ENCODE measurements at places on chromosomes 7 and 10. TPM values are rescaled to one million over a fixed set of nuclear protein-coding genes. Genes with fewer than 3 reads are reported as not detected.

Gene NKX6-2
- 0.06 TPM for total RNA-seq

Gene ANKRD1
- total RNA-seq, result 1.3 TPM

Gene SKIDA1
- 7.5 TPM for total RNA-seq

Gene SCIN
- 110 TPM for total RNA-seq

Gene GRM3
- total RNA-seq, result 0.18 TPM

Gene TMEM213
- 43.8 TPM for total RNA-seq

Gene GGCT
- total RNA-seq, result 23.9 TPM

Gene TRIL
- 110 TPM for total RNA-seq

Gene CYP2E1
- 1.4 TPM for total RNA-seq

Gene COA1
- total RNA-seq, result 75.8 TPM

Gene IL15RA
- 3.7 TPM for total RNA-seq

Gene ACSL5
- 7.0 TPM for total RNA-seq

Gene NUB1
- total RNA-seq, result 37.1 TPM

Gene OPALIN
- total RNA-seq, result not detected

Gene PTN
- total RNA-seq, result 73.8 TPM

Gene STAM
- total RNA-seq, result 30.5 TPM

Gene RHOBTB1
- 44.8 TPM for total RNA-seq

Gene SPDYE16
- total RNA-seq, result 0.53 TPM

Gene TFR2
- total RNA-seq, result 5.3 TPM

Gene SLC26A3
- total RNA-seq, result not detected

Gene ARPC1B
- 105 TPM for total RNA-seq

Gene PPP2R2D
- 56.1 TPM for total RNA-seq

Gene CTAGE4
- 5.3 TPM for total RNA-seq

Gene SCART1
- total RNA-seq, result 4.5 TPM

Gene GNG11
- 22.5 TPM for total RNA-seq

Gene GLI3
- total RNA-seq, result 17.5 TPM

Gene KCNMA1
- total RNA-seq, result 8.3 TPM
